NCI-H2081 treated with DMSO at 0.1 percent for 48 hours (cell line): ENCODE measurements at places on chromosomes 4 and X.

- DNase-seq: no peak
Measured at GRCh38 chrX:113058634-113059033, 218.0 kb upstream of the AMOT start.

GRCh38 chr4:97300561-97300960 is 842.7 kb downstream of the STPG2 start:
- no peak for DNase-seq

- DNase-seq: no peak
Measured at GRCh38 chrX:20829665-20830491, 544.3 kb upstream of the CNKSR2 start.

GRCh38 chr4:66590488-66591215 is 920.4 kb upstream of the EPHA5 start:
- DNase-seq: no peak

DNA sequence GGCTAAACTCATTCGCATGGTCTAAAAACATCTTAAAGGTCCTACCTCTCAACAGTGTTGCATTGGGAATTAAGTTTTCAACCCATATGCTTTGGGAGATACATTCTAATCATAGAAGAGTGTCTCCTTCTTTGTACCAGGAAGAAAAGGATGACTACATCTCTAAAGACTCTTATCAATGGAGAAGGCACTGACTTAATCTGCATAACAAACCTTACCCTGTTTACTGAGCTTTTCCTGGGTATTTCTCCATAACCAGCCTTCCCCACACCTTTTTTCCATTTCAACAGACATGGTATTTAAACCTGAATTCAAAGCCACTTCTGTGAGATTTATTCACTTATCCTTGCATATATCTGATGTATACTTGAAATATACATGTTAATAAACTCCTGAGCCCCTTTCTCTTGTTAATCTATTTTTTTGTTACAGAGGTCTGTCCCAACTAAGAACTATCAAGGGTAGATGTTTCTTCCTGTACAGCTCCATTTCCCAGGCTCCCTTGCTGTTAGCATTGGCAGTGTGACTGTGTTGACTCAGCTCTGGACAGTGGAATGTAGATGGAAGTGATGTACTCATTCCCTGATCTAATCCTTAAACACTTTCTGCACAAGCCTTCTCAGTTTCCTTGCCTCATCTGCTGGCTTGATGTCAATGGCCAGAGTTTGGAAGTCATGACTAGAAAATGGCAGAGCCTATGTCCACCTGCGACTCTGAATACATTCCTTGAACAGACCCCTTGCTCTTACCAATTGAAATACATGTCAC is 148.9 kb upstream of the CPEB2 start:
- no peak for DNase-seq
